ENCODE measurements at places on chromosomes 13 and 19.

DNA sequence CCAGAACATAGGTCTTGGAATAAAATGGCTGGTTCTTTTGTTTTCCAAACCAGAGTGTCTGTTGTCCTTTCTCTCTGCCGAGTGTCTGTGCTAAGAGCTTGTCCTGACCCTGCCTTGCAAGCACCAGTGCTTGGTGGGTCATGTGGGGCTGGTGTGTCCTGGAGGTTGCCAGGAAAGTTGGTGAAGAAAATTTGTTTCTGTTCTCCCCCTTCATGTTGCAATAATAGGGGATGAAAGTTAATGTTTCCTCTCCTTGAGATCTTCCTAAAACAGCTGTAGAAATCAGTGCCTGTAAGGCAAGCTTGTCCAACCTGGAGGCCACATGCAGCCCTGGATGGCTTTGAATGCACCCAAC, 2.7 kb downstream of the HAMP start:
- DNase-seq, result no peak

DNA sequence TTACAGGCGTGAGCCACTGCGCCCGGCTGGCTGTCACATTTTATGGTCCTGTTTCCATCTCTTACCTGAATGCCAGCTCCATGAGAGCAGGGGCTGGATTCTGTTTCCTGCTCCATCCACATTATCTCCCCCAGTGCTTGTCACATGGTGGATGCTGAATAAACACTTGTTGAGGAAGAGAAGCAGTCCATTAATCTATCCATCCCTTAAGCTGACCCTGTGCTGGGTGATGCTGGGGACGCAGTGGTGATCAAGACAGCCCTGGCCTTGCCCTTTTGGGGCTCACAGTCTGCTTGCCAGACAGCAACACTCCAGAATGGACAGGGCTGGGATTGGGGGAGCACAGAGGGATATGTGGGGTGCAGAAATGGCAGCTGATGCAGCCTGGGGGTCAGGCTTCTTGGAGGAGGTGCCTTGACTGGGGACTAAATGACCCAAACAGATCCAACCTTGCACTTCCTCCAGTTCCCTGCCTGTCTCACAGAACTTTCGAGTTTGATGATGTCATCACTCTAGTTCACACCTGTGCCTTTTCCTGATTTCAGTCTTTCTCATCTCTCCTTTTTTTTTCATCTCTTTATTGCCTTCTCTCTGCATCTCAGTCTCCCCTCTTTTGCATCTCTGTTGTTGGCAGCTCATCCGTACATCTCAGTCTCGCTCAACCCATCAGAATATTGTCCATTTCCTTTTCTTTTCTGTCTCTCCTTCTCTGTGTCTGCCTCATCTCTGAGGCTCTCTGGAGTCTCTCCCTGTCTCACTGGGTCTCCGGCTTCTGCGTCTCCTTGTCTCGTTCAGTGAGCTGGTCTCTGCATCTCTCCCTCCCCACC, 4.6 kb downstream of the IRF2BP1 start:
- no peak for DNase-seq

DNA sequence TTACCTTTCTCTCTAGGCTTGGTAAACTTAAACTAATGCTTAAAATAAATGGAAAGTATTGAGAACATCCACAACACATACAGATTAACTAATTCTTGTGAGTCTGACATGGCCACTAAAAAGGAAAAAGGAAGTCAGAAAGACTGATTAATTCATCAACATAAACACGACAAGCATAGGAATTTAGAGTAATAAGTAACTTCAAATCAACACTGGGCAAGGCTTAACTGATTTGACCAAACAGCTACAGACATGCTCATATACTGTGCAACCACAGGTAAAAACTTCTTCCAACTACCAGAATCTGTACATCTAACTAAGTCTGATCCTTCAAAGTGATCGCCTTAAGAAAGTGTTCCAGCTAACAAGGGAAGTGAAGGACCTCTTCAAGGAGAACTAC, 20.5 kb downstream of the UGGT2 start:
- no peak for DNase-seq

GRCh38 chr19:8826371-8826770, 5.7 kb downstream of the ZNF558 start:
- no peak for DNase-seq

DNA sequence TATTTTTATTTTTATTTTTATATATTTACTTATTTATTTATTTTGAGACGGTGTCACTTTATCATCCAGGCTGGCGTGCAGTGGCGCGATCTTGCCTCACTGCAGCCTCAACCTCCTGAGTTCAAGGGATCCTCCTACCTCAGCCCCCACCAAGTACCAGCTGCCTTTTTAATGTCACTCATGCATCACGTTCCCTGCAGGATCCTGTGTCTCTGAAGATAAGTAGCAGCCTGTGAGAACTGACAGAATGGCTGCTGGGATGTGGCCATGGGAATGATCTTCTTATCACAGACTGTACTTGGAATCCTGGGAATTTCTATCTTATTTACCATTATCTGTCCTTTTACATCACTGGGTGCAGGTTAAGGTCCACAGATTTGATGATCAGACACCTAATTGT, 9.2 kb upstream of the ZNF761 start:
- DNase-seq, result no peak

- no peak for DNase-seq
Observed at GRCh38 chr19:245457-245856, 45.7 kb downstream of the PLPP2 start.

DNA sequence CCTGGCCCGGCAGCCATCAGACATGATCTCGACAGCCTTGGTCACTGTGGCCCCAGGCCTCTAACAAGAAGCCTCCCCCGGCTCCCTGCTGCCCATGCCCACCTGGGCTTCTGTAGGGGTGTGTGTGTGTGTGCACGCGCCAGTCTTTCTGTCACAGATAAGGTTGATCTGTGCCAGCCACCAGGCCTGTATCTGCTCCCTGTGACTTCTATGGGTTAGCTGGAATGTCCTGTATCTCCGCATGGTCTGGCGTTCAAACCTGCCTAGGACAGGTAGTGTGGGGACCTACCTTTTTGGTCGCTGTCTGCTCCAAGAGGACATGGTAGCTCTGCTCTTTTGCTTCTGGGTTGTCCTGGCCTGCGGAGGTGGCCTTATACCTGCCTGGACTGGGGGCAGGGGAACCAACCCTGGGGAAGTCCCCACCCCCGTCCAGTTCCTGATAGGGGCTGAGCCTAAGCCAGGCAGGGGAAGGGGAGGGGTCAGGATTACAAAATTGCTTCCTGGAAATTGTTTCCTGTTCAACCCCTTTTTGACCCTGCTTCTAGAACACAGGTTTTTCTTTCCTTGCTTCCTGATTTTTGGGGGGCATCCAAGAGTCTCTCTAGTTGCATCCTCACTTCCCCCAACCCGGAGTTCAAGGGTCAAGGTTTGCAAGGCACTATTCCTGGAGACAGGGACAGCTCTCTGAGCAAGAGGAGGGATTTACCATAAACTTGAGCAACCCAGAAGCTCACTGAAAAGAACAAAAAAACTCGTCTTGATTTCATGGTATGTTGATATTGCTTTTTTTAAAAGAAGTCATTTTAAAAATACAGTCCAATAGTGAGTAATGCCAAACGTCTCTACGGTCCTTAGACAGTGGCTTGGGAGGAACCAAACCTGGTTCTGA, at the start of gene LRG1:
LRG1 (minus strand) TSS at position 344 of the 889 bp plus-strand sequence; CDS start at position 321, 23 bp downstream.
- DNase-seq, result no peak

DNA sequence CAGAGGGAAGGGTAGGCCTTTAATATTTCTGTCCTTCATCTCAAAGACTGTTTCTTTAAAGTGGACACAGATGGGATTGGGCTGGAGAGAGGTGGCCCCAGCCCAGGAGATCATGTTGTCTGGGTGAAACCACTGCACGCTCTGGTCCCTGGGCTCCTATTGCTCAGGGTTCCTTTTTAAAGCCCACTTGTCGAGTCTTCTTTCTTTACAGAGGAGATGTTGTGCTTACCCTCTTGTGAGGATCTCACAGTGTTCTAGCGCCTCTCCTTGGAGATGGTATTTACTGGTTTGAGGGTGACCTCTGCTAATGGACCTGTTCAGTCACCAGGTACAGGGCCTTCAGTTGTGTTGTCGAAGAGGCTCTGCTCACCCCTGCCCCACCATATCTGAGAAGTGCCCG, 128.4 kb downstream of the TM9SF2 start:
- no peak for DNase-seq

Measured in hindlimb muscle (tissue), 1 donor.